ENCODE measurements at places on chromosomes 2 and 18. TPM values are rescaled to one million over a fixed set of nuclear protein-coding genes. Genes with fewer than 3 reads are reported as not detected.

Gene CNTNAP5
- 0.50 TPM for total RNA-seq

Gene RNF144A
- total RNA-seq, result 12.3 TPM

Gene CDKL4
- total RNA-seq, result 1.2 TPM

Gene SLC35F5
- 198 TPM for total RNA-seq

Gene TMEM37
- total RNA-seq, result 59.4 TPM

Gene THSD7B
- total RNA-seq, result 0.85 TPM

Gene CPS1
- 6.7 TPM for total RNA-seq

- H3K4me1 ChIP-seq, result no peaks in the 10 kb centered on the region
- no peaks in the 10 kb centered on the region for H3K36me3 ChIP-seq
- peak overlapping the region; percentile 79 for H3K27ac ChIP-seq
- DNase-seq, result peak; percentile 31
These were observed 525 bp upstream of the MAL start for GRCh38 chr2:95024960-95025405.

DNA sequence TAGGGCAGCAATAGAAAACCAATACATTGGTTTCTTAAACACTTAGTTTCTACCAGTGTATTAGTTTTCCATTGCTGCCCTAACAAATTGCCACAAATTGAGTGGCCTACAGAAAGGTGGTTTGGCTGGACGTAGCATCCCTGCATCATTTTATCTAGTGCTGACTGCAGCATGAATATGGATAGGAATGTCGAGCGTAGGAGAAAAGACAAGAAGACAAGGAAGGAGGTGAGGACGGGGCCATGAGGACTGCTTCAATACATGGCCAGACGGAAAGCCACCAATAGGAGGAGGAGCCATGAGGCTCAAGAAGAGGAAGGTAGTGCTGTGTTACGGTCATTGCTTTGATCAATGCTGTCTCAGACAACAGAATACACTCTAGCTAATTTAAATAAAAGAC lies 154.5 kb upstream of the NDUFV2 start:
- H3K36me3 ChIP-seq, result no peaks in the 10 kb centered on the region
- H3K4me3 ChIP-seq, result no peak overlapping the region
- no peak overlapping the region for H3K27ac ChIP-seq
- H3K4me1 ChIP-seq, result no peaks in the 10 kb centered on the region
- H3K27me3 ChIP-seq, result no peaks in the 10 kb centered on the region
- DNase-seq, result no peak

GRCh38 chr2:228048838-228049490 lies 132.5 kb downstream of the SPHKAP start:
- H3K27me3 ChIP-seq, result no peaks in the 10 kb centered on the region
- DNase-seq, result no peak
- no peaks in the 10 kb centered on the region for H3K36me3 ChIP-seq

GRCh38 chr2:145075454-145076062 lies 555.6 kb upstream of the ZEB2 start:
- no peak overlapping the region for H3K4me3 ChIP-seq
- H3K27ac ChIP-seq, result no peak overlapping the region
- H3K36me3 ChIP-seq, result no peaks in the 10 kb centered on the region
- DNase-seq, result no peak
- no peaks in the 10 kb centered on the region for H3K27me3 ChIP-seq
- no peaks in the 10 kb centered on the region for H3K4me1 ChIP-seq

DNA sequence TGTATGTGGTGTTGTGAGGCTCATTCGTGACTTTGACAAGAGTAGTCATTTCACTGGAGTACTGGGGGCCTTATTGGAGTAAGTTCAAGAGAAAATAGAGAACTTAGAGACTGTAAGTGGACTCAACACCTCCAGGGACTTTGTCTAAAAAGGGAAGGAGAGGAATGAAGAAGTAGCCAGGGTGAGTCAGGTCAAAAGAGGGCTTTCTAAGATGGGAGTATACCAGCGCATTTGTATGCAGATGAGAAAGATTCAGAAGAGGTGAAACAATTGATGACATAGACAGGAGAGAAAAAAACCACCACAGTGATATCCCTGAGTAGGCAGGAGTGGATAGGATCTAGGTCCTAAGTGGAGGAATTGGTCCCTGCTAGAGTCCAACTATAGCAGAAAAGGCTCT lies 246.8 kb downstream of the IKZF2 start:
- H3K27ac ChIP-seq, result no peak overlapping the region
- no peak overlapping the region for H3K4me3 ChIP-seq
- DNase-seq, result no peak
- no peaks in the 10 kb centered on the region for H3K4me1 ChIP-seq
- no peaks in the 10 kb centered on the region for H3K27me3 ChIP-seq

- H3K27ac ChIP-seq, result no peak overlapping the region
- DNase-seq, result no peak
- H3K4me3 ChIP-seq, result no peak overlapping the region
- H3K4me1 ChIP-seq, result no peaks in the 10 kb centered on the region
These were observed 48.8 kb downstream of the FSHR start for GRCh38 chr2:49105506-49105905.

GRCh38 chr2:18456026-18456425 lies 104.4 kb downstream of the RDH14 start:
- H3K36me3 ChIP-seq, result no peaks in the 10 kb centered on the region
- no peak overlapping the region for H3K4me3 ChIP-seq
- no peaks in the 10 kb centered on the region for H3K27me3 ChIP-seq
- no peak for DNase-seq

DNA sequence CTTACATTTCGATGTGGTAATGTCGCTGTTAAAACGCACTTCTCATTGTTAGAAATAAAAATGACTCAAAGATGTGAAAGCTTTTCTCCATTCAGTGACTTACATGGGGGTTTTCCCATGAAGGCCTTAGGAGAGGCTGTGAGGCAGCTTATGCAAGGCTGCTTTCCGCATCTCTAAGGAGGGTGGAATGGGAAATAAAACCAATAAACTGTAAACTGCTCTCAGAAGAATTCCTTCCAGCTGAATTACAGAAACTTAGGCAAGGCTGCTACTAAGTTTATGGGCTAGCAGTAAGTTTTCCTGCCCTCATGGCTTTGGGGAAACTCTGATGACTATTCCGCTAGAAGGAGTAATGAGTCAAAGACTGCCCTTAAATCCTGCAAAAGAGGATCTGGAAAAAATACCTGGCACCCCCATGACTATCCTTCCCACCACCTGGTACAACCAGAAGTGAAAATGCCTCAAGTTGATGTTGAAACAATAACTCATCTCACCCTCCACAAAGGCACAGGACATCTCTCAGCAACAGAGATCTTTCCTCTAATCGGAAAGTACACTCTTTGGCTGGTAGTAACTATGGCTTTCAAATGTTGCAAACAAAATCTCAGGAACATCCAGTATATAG lies 97.7 kb upstream of the SMAD7 start:
- H3K36me3 ChIP-seq, result no peaks in the 10 kb centered on the region
- H3K4me1 ChIP-seq, result no peaks in the 10 kb centered on the region
- no peak for DNase-seq

GRCh38 chr2:208392300-208392699 lies 14.3 kb upstream of the PTH2R start:
- no peaks in the 10 kb centered on the region for H3K36me3 ChIP-seq
- H3K4me3 ChIP-seq, result no peak overlapping the region
- no peaks in the 10 kb centered on the region for H3K4me1 ChIP-seq
- no peak for DNase-seq
- no peak overlapping the region for H3K27ac ChIP-seq

GRCh38 chr2:128523457-128523856 lies 204.8 kb upstream of the HS6ST1 start:
- no peak overlapping the region for H3K4me3 ChIP-seq
- no peaks in the 10 kb centered on the region for H3K36me3 ChIP-seq
- peak; percentile 58 for DNase-seq
- no peak overlapping the region for H3K27ac ChIP-seq
- no peaks in the 10 kb centered on the region for H3K27me3 ChIP-seq

GRCh38 chr2:73114273-73114867 lies 1.6 kb upstream of the RAB11FIP5 start:
- no peaks in the 10 kb centered on the region for H3K27me3 ChIP-seq
- no peak overlapping the region for H3K4me3 ChIP-seq
- no peaks in the 10 kb centered on the region for H3K36me3 ChIP-seq
- DNase-seq, result no peak
- H3K4me1 ChIP-seq, result peaks cover 17% of the 10 kb centered on the region
- no peak overlapping the region for H3K27ac ChIP-seq

- DNase-seq, result peak; percentile 76
- H3K27me3 ChIP-seq, result no peaks in the 10 kb centered on the region
- H3K4me1 ChIP-seq, result peaks cover 17% of the 10 kb centered on the region
These were observed 3.6 kb downstream of the ZNF516 start for GRCh38 chr18:76491473-76491775.

DNA sequence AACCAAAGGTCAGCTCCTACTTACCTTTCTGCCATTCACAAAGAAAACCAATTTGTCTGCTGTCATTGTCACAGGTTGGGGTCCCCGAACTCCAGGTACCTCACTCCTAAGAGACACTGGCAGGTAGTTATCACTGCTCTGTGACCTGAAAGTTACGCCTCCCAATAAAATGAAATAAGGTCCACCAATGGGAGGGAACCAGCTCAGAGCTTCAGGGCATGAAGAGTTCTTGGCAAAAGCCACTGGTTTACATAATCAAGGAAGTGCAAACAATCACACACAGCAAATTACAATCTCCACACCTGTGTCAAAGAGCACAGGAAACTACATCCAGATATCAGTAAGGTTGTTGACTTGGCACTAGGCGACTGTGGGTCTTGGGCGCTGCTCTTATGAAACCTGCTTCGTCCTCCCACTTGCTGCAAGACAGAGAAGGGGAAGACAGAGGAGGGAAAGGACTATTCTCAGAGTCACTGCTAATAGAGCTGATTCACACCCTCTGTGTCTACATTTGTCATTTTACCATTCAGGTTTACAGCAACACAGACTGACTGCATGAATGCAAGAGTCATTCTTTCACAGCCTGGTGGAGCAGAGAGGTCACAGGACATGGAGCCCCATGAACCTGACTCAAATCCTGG lies at the start of gene XDH:
Gene XDH (minus strand): TSS at position 142 of the 641 bp plus-strand sequence. CDS start 76 bp downstream, at position 66.
- H3K27me3 ChIP-seq, result no peaks in the 10 kb centered on the region
- H3K27ac ChIP-seq, result no peak within 1 kb of the TSS
- no peaks in the 10 kb centered on the region for H3K4me1 ChIP-seq
- no peak within 1 kb of the TSS for H3K4me3 ChIP-seq

- DNase-seq, result peak; percentile 84
- H3K4me3 ChIP-seq, result peak overlapping the region; percentile 15
- H3K27me3 ChIP-seq, result no peaks in the 10 kb centered on the region
- no peaks in the 10 kb centered on the region for H3K36me3 ChIP-seq
- H3K4me1 ChIP-seq, result peaks cover 3% of the 10 kb centered on the region
- H3K27ac ChIP-seq, result no peak overlapping the region
These were observed 96.2 kb upstream of the ZNF532 start for GRCh38 chr18:58768293-58768974.

DNA sequence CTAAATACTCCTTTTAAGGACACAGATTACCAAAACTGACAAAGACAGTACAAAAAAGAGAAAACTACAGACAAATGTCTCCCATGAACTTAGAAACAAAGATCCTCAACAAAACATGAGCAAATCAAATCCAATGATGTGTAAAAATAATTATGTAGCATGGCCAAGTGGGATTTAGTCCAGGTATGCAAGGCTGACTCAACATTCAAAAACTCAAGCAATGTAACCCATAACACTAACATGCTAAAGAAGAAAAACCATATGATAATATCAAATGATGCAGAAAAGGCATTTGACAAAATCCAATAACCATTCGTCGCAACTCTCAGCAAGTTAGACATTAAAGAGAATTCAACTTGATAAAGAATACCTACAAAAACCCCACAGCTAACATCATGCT lies 239.0 kb upstream of the KLHL29 start:
- H3K27ac ChIP-seq, result no peak overlapping the region
- no peaks in the 10 kb centered on the region for H3K36me3 ChIP-seq
- no peak for DNase-seq
- no peaks in the 10 kb centered on the region for H3K27me3 ChIP-seq
- no peak overlapping the region for H3K4me3 ChIP-seq
- no peaks in the 10 kb centered on the region for H3K4me1 ChIP-seq

- no peaks in the 10 kb centered on the region for H3K27me3 ChIP-seq
- DNase-seq, result no peak
These were observed 4.5 kb upstream of the FHL2 start for GRCh38 chr2:105403241-105403782.

DNA sequence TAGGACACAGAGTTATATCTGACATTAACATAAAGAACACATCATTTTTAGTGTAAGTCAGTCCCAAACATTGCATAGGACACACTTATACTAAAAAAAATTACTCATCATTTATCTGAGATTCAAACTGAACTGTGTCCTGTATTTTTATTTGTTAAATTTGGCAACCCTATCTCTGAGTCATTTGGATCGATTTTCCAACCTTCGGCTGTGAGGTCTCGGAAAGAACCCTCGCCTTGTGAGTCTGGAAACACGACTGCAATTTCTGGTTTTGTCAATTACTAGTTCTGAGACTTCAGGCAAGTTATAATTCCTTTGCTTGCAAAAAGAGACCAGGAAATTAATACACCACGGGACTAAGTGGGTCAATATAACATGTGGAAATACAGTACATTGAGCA lies 14.0 kb downstream of the ATP8B1 start:
- no peak for DNase-seq
- H3K27me3 ChIP-seq, result no peaks in the 10 kb centered on the region
- no peak overlapping the region for H3K27ac ChIP-seq
- H3K36me3 ChIP-seq, result no peaks in the 10 kb centered on the region

DNA sequence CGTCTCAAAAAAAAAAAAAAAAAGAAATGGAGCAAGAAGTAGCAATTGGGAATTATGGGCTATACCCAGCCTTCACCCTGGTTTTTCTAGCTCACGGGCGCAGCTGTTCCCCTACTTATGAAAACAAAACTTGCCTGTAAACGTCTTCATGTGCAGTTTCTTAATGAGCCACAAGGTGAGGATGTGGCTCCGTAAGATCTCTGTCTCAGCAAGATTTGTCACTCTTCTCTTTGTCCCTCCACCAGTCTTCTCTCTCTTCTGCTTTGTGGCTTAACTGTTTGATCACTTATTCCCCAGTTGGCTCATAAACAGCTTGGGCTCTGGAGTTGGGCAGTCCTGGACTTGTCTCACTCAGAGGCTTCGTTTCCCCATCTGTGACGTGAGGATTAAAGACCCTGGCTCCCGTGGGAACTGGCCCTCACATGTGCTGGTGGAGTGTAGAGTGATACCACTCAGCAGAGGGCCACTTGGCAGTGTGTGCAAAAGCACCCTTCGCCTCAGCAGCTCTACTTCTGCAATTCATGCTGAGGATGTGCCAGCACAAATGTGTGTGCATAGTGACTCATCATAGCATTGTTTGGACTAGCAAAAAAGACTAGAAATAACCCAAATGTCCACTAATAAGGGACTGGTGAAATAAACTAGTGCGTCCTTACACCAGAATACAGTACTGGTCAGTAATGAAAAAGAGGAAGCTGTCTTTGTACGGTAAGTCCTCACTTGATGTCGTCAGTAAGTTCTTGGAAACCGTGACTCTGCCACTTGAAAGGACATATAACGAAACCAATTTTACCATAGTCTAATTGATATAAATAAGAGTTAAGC lies 8.7 kb downstream of the CEP68 start:
- H3K36me3 ChIP-seq, result no peaks in the 10 kb centered on the region
- H3K4me3 ChIP-seq, result no peak overlapping the region
- H3K27ac ChIP-seq, result no peak overlapping the region
- DNase-seq, result peak; percentile 51
- no peaks in the 10 kb centered on the region for H3K4me1 ChIP-seq
